Foreskin keratinocyte (primary cell): ENCODE measurements at places on chromosomes 16 and 17. TPM values are rescaled to one million over a fixed set of nuclear protein-coding genes. Genes with fewer than 3 reads are reported as not detected.

The PCTP gene
- 12.5 TPM in 2 replicates for polyA plus RNA-seq

The MRC2 gene
- polyA plus RNA-seq, result 32.7 and 37.9 TPM in 2 replicates

- DNase-seq, result no peak
Measured at GRCh38 chr17:14997290-14997689, 267.8 kb downstream of the PMP22 start.

The NLRC3 gene
- polyA plus RNA-seq, result not detected in 2 replicates

- peak; percentile 85 for DNase-seq
Measured at GRCh38 chr16:75555213-75555706, 792 bp downstream of the TMEM231 start.

DNA sequence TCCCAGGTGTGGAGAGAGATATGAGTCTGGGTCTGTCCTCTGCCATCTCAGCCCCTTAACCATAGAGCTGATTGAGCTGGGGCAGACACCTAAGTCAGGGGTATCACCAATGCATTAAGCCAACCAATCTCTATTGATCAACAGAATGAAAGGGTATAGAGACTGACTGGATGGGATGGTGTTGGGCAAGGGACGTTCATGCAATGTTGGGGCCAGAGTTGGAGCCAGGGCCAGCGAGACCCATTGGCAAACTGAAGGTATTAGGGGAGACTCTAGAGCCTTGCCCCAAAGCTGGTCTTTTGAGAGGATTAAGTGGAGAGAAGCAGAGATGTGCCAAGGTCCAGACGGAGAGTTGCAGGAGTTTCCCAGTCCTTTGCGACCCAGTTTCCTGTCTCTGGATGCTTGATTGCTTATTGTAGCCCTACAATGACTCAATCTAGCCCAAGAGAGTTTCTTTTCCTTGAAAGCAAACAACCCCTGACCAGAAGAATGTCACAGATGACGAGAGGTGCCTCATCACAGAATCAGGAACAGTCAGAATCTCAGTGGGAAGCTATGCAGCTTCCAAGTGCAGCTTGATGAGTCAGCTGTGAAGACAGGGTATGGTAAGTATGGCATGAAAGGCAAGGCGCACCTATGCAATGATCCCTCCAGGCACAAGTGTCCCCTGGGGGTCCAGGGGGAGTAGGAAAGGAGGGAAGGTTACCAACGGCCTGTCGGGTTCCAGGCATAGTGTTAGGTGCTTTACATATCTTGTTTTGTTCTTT lies 137.2 kb downstream of the UTP18 start:
- peak; percentile 78 for DNase-seq

DNA sequence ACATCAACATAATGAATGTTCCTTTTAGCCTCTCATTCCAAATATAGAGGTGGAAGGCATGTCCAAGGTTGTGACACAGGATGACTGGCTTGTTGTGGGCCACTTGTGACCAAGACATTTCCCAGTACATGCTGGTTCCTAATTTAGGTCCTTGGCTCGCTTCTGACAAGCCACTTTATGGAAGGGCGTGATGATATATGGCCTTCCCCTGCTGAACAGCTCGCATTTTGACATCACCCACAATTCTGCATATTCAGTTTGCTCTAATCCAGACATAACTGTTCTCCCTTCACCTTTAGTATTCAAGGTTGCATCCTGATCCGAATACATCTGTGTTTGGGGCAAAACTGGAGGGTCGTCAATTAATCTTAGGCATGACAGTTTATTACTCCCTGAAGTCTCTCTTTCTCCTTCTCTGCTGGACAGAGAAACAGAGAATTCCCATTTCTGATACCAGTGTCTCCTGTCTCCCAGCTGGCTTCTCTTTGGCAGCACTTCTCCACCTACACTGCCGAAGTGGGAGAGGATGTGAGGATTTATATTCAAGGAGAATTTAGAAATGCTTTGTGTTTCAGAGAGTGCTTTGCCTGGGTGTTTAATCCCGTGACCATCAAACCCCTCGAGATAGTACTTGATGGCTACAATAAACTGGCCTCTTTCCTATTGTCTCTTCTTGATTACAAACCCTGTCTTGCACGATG lies 815.5 kb upstream of the RBFOX1 start:
- no peak for DNase-seq

DNA sequence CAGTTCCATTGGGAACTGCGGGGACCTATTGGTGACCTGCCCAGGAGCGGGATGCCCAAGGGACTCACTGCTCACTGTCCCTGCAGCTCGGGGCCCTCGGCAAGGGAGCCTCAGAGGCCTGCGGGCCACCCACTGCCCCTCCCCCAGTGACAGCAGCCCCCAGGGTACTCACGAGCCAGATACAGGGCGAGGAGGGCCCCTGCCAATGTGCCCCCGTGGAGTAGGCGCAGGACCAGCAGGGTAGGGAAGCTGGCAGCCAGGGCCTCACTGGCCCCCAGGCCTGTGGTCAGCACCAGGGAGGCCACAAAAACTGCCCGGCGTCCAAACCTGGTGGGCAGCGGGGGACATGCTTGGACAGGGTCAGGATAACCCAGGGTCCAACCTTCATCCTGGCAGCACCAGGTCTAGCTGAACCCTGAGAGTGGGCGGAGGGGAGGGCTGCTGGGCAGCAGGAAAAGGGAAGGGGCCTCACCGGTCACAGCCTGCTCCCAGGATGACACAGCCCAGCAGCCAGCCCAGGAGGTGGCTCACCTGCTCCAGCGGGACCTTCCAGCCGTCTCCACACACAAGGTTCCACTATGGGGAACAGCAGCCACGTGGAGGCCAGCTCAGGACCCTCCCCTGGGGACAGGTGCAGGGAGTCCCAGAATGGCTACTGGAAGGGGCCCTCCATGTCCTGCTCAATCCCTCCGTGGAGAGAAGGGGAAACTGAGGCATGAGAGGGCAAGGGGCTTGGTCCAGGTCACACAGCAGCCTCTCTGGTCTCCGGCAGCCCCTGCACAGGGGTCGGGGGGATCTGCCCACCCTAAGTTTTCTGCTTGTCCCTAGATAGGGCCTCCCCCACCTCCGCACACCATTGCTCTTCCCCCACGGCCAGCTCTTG lies 855 bp downstream of the SLC22A31 start:
- no peak for DNase-seq

The PKD1 gene
- 16.8 and 19.7 TPM in 2 replicates for polyA plus RNA-seq
